ENCODE measurements at places on chromosomes 3 and 15.

DNA sequence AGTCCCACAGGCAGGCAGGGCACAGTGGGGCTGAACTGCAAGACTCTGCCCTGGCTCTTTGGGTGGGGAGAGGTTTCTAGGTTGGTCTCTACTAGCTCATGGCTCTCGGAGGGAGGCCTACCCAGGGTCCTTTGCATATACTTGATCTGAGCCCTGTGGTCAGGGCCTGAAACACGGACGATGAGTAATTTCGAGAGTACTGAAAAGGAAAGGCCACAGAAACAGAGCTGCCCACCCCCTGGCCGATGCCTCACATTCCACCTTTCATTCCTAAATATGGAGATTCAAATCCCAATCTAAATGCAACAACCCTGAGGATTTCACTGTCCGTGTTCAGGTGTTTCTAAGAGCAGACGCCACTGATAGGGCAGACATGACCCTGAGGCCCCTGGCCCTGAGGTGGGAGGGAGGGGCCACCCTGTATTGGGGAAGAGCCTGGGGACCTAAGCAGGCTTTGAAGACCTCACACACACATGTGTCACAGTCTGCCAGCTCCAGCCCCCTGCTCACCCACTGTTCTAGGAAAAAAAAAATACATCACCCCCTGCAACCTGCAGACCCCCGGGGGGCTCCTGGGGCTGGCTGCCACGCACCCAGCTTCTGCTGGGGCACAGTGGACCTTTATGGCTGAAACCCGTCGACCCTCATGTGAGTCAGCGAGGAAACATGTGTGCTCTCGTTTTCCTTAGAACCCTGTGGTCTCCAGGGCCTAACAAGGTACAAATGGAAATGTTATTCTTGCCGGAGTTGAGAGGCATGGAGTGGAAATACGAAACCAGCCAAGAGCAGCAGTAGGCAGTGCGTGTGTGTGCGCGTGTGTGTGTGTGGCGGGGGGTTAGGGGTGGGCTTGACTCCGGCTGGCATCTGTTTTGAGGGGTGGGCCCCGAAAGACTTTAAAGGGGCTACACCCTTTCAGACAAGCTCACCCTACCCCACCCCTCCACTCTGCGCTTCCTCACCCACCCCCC is 112.7 kb downstream of the CHSY1 start:
- DNase-seq, result no peak

DNA sequence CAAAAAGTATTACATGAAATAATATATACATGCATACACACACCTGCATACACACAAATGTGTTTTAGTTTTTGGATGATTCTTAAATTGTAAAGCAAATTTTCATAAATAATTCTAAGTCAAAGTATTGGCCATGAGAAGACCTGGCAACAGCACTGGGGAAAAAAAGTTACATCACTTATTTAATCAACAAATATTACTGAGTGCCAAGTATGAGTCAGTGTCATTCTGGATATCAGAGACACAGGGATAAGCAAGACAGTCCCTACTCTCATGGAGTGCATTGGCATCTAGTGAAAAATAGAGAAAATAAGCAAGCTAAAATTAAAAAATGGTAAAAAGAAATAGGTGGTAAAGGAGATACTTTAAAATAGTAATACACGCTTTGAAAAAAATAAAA is 29.4 kb upstream of the GUCA1C start:
- no peak for DNase-seq

GRCh38 chr3:172268425-172268824 is 179.8 kb downstream of the GHSR start:
- DNase-seq, result no peak

DNA sequence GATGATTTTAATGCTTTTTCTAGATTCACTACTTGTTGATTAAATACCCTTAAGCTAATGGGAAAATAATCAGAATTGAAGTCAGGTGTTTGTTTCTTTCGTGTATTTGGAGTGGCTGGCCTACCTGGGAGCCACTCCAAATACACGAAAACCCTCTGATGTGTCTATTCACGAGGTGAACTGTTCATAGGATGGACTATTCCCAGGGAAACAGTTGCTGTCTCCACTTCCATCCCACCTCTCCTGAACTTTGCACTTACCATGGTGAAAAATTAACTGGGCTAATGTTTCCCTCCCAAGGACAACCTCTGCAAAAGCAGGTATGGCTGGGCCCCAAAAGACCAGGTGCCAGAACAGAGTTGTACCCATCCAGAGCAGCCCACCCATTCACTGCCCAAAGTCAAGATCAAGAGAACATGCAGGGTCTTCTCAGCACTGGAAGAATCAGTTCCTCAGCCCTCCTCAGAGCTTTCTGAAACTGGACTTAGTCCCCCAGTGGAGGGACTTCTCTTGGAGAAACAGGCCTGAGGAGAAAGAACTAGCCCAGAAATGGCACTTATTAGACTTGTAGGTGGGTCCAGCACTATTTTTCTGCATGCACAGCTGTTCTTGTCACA is 2.9 kb upstream of the SMAD3 start:
- no peak for DNase-seq

DNA sequence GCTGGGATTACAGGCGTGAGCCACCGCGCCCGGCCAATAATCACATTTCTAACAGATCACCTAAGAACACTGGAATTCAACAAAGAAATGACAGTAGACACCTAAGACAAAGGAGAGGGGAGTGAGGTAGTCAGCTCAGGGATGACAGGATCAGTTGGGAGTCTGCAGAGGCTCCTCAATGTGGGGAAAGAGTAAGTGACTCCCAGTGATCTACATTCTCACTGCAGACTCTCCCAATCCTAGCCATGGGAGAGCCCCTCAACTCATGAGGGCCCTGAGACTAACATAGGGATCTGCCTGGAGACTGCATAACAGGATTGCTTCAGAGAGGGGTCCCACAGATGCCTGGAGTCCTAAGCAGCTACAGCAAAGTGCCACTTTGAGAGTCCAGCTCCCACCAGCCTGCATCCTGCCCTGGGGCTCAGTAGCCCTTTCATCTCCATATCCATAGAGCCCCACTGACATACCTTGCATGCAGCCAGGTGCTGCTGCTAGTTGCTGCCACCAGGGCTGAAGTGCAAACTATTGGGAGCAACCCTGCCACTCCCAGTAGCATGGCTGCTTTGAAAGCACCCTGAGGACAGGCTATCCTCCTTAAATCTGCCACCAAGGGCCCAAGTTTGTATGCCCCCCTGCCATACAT is 21.8 kb upstream of the PFN2 start:
- DNase-seq, result no peak

DNA sequence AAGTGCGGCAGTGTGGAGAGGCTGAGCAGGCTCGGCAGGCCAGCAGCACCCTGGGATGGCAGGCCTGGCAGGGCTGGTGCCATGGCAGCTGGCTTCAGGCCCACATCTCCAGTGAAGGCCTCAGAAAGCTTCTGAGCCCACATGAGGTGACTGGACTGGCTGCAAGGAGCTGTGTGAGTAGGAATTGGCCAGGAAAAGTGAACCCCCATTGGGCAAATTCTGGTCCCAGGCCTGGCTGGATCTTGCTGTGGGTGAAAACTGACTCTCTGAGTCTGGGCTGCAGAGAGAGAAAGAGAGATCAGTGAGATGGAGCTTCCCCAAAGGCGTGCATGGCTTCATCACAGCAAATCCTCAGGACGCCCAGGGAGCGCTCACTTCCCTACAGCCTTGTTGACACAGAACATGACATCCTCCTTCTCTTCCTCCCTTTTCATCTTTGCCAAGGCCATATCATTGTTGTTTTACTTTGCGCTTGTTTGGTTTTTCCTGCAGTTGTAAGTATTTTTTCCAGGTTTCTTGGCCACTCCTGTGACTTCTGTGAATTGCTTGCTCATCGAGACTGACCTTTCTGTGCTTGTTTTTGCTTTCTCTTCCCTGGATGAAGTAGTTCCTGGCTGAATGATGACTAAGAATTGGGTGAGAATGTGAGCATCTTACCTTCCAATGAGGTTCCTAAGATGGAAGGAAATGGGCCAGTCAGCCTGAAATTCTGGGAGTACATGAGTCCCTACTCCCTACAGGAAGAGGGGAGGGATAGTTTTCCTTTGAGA is 299.1 kb downstream of the TLE3 start:
- DNase-seq, result no peak

DNA sequence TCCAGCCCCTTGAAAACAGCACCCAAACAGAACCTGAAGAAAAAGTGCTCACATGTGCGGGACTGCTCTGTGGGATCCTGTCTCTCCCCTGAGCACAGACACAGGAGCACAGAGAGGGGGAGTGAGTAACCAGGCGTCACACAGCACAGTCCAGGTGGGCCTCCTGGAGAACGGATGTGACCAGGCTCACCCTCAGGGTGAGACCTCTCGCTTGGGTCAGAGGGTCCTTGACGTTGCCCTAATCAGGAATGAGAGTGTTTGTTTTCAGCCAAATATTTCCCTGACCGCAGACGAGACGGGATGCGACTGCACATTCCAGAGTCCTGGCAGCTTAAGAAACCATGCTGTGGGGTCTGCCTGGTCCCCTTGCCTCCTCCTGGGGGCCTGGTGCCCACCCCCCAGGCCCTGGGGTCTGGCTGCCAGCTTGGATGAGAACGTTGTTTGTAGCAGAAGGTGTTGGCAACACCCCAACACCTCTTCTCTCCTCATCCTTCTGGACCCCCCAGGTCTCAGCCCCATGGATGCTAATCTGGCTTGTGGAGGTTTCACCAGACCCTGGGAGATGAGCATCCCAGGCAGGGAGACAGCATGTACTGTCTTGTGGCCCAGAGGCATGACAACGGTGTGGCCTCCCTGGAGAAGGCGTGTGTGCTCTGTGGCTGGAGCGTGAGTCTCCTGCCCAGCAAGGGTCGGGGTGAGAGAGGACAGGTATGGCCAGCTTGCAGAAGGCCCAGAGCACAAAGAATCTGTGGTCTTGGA is 42.1 kb upstream of the SLC6A6 start:
- no peak for DNase-seq

- DNase-seq, result no peak
Observed at GRCh38 chr3:193372783-193373182, 5.8 kb downstream of the ATP13A5 start.

GRCh38 chr3:148772361-148772760 is 55.2 kb upstream of the CPB1 start:
- no peak for DNase-seq

DNA sequence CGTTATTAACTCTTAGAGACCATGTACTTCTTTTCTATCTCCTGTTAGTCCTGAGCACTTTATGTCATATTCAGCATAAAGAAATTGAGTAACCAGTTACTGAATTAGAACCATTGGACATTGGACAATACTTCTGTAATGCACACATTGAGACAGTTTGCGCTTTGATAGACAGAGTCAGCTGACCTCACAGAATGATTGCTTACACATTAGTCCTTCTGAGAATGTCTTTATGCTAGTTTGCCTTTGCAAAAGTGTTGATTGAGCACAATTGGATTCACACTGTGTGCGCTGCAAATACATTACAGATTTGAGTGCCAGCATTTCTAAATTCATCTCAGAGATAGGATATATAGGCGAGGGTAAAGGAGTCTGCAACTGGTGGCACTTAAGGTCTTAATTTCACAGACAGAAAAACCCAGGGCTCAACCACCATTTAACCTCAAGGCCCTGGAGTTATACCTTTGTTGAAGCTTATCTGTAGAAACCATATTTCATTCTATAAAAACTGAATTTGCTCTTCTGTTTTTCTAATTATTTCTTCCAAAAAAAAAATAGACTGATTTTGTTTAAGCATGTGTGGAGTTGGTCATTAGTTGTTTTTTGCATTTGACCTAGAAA is 3.8 kb downstream of the SERPINI1 start:
- no peak for DNase-seq

- DNase-seq, result no peak
Observed at GRCh38 chr15:35648941-35649340, 103.0 kb upstream of the DPH6 start.

GRCh38 chr3:183895774-183896173 is 11.1 kb upstream of the PARL start:
- no peak for DNase-seq

- no peak for DNase-seq
Observed at GRCh38 chr3:100256731-100257151, 4.1 kb upstream of the TBC1D23 start.

GRCh38 chr3:98839846-98840245 is 61.6 kb downstream of the DCBLD2 start:
- DNase-seq, result no peak

GRCh38 chr15:27870320-27870719 is 228.8 kb downstream of the OCA2 start:
- DNase-seq, result no peak

DNA sequence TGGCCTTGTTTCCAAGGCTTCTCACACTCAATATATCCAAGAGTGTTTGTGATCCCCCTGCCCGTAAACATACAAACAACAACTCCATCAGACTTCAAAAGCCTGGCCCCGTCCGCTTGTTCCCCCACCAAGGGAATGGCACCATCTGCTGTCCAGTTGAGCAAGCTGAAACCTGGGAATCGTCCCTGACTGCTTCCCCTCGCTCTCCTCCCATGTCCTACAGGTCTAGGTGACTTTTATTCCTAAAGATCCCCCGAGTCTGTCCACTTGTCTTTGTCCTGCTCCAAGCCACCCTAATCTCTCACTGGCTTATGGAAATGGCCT is 27.9 kb upstream of the FAM174B start:
- peak; percentile 64 for DNase-seq

GRCh38 chr3:179703816-179704215 is 51.0 kb downstream of the USP13 start:
- no peak for DNase-seq

GRCh38 chr3:39528844-39529243 is 61.4 kb downstream of the MOBP start:
- DNase-seq, result no peak

DNA sequence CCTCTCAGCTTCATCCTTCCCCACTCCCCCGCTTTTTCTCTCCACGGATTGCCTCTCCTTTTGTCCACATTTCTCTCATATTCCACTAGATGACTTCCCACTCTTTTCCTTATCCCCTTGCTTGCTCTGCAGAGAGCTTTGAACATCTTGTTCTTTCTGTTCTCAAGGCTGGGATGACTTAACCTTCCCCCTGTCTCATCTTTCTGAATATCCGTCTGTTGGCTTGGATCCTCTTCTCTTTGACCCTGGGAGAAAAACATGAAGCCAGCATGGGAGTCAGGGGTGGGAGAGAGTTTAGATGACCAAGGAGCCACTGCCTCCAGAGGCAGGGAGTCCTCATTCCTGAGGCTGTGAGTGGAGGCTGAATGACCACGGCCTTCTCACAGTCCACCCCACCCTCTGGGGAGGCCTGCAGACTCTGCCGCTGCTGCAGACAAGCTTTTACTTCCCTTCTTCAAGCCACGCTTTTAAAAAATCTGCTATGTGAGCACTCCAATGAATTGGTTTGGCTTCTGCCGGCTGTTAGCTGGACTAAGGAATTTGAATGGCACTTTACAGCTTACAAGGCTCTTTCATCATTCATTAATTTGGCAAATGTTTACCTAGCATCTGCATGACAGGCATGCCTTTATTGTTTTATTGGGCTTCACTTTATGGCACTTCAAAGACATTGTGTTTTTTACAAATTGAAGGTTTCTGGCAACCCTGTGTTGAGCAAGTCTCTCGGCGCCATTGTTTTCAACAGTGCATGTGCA is 111.6 kb upstream of the SLC6A6 start:
- no peak for DNase-seq

DNA sequence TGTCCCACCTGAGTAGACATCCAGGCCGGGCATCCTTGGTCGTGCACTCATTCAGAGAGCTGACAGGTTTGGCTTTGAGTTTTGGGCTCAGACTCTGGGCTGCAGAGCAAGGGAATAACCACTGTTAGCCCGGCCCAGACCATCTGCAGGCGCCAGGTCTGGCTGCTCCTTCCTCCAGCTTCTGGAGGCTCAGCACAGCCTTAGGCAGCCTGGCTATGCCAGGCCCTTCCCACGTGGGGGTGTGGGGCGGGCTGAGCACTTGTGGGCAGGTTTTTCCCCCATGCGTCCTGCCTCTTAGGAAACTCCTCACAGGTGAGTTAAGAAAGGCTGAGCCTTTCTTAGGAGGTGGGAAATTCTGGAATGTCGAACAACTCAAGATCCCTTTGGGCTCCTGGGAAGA is 11.2 kb downstream of the PLA2G4B start:
- DNase-seq, result no peak

All from nephron progenitor cell (in vitro differentiated cells).